Neural crest cell (in vitro differentiated cells): ENCODE measurements at places on chromosomes 1 and 21. TPM values are rescaled to one million over a fixed set of nuclear protein-coding genes. Genes with fewer than 3 reads are reported as not detected.

LYPLAL1 gene
- total RNA-seq = 19.8 and 21.1 TPM in 2 replicates

MTX1 gene
- 36.0 and 38.3 TPM in 2 replicates for total RNA-seq

DNA sequence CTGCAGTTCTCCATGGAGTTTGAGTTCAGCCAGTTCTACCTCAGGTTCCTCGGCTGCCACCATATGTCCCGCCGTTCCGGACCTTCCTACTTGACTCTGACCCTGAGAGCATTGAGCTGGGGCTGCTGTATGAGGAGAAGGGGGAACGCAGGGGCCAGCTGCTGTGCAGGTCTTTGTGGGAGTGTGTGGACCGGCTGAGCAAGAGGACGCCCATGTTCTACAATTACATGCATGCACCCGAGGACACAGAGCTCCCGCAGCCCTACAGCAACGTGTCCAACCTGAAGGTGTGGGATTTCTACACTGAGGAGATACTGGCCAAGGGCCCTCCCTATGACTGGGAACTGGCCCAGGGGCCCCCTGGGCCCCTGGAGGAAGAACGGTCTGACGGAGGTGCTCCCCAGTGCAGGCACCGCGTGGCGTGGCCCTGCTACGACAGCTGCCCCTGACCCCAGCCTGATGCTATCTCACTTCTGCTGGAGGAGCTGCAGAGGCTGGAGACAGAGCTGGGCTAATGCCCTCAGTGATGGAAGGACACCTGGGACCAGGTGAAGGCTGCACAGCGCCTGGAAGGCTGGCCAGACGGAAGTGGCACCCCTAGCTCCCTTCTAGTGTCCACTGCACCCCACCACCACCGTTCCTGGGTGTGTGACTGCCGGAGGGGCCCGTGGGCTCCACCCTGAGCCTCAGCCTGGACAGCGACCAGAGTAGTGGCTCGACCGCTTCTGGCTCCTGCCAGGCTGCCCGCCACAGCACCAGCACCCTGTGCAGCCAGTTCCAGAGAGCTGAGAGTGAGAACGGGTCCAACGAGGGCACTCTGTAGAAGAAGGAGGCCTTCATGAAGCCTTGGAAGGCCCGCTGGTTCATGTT, 20.8 kb upstream of the NPPB start:
- H3K27ac ChIP-seq = no peak overlapping the region
- H3K4me3 ChIP-seq = no peak overlapping the region
- no peak for DNase-seq
- peaks cover 2% of the 10 kb centered on the region for H3K27me3 ChIP-seq
- H3K36me3 ChIP-seq = no peaks in the 10 kb centered on the region
- H3K4me1 ChIP-seq = peaks cover 16% of the 10 kb centered on the region

- no peaks in the 10 kb centered on the region for H3K36me3 ChIP-seq
- DNase-seq = no peak
- peaks cover under 1% of the 10 kb centered on the region for H3K4me1 ChIP-seq
Observed at GRCh38 chr1:192575499-192576189, at the start of gene RGS1. TSS of gene RGS1 (plus strand) at chr1:192575773. CDS start at chr1:192575793, 20 bp downstream.

DCLRE1B gene
- total RNA-seq = 21.4 and 21.5 TPM in 2 replicates

TMEM81 gene
- 5.4 and 6.7 TPM in 2 replicates for total RNA-seq

DNA sequence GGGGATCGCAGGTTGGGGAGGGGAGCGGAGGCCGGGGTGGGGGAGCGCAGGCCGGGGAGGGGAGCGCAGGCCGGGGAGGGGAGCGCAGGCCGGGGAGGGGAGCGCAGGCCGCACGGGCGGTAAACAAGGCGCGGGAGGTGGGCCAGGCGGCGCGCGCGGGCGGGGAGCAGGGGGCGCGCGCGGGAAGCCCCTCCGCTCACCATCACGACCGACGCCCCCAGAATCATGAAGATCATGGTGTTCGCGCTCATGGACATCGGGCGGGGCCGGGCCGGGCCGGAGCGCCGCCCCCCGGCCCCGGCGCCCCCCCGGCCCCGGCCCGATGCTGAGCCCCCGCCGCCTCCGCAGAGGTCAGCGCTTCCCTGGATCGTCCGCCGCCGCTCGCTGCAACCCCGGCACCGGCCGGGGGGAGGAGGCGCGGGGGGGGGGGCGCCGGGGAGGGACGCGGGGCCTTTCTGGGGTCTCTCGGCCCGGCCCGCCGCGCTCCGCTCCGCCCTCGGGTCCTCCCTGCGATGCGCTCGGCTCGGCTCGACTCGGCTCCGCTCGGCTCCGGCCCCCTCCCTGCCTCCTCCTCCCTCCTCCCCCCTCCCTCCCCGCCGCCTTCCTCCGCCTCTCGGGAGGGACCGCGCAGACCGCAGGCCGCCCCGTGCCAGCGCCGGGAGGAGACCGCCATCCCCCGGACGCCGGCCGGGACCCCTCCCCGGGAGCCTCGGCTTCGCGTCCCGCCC, at the start of gene TMEM240:
Gene TMEM240, minus strand, starts transcription at position 535 of the 728 bp plus-strand sequence. Its CDS starts 278 bp downstream, at position 257.
- peak within 1 kb of the TSS; percentile 83 for H3K4me3 ChIP-seq
- H3K27me3 ChIP-seq = peaks cover 8% of the 10 kb centered on the region
- peaks cover 11% of the 10 kb centered on the region for H3K4me1 ChIP-seq
- H3K27ac ChIP-seq = peak within 1 kb of the TSS; percentile 27
- peak; percentile 66 for DNase-seq

DNA sequence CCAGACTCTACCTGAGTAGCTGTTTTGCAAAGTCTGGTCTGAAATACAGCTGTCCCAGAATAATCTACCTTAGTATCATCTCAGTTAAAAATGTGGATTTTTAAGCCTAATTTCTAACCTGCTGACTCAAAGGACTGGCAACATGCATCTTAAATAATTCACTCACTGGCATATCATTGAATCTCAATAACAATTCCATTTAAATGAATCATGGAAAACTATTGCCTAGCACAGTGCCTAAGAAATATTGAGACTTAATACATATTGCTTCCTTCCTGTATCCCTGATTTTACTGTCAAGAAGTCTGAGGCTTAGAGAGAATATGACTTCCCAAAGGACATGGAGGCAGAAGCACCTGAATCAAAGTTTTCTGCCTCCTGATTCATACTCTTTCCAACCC, 3.1 kb downstream of the CCDC190 start:
- H3K36me3 ChIP-seq = no peaks in the 10 kb centered on the region
- peaks cover 4% of the 10 kb centered on the region for H3K4me1 ChIP-seq
- H3K27me3 ChIP-seq = no peaks in the 10 kb centered on the region
- H3K27ac ChIP-seq = no peak overlapping the region
- DNase-seq = no peak

RAD54L gene
- 54.2 and 55.8 TPM in 2 replicates for total RNA-seq
